K562 (cell line): ENCODE measurements at places on chromosomes 1 and 21. TPM values are rescaled to one million over a fixed set of nuclear protein-coding genes. Genes with fewer than 3 reads are reported as not detected.

PGLYRP3 gene
- total RNA-seq, result not detected in 2 replicates

CFAP141 gene
- not detected in 2 replicates for total RNA-seq

CPTP gene
- total RNA-seq, result 25.4 and 25.8 TPM in 2 replicates

MAGI3 gene
- total RNA-seq, result 6.1 and 6.5 TPM in 2 replicates

ZNF593OS gene
- total RNA-seq, result not detected in 2 replicates

C1QTNF12 gene
- total RNA-seq, result 2.2 and 3.7 TPM in 2 replicates

MTARC2 gene
- 0.11 and 0.35 TPM in 2 replicates for total RNA-seq

FCAMR gene
- total RNA-seq, result not detected in 2 replicates

DNASE2B gene
- total RNA-seq, result not detected in 2 replicates

SH2D1B gene
- 5.4 and 6.3 TPM in 2 replicates for total RNA-seq

ARHGEF16 gene
- 0.98 and 1.2 TPM in 2 replicates for total RNA-seq

PSMD4 gene
- total RNA-seq, result 243 and 255 TPM in 2 replicates

DYRK3 gene
- 30.2 and 31.6 TPM in 2 replicates for total RNA-seq

NEGR1 gene
- total RNA-seq, result not detected in 2 replicates

TAS1R1 gene
- total RNA-seq, result not detected in 2 replicates

PAFAH2 gene
- total RNA-seq, result 4.7 and 5.9 TPM in 2 replicates

DPT gene
- total RNA-seq, result not detected in 2 replicates

HCN3 gene
- 6.6 and 7.0 TPM in 2 replicates for total RNA-seq

RNF186 gene
- not detected in 2 replicates for total RNA-seq

AMY2A gene
- total RNA-seq, result 0.33 and 0.65 TPM in 2 replicates

DEPDC1 gene
- 24.0 and 25.2 TPM in 2 replicates for total RNA-seq

SLC5A9 gene
- not detected in 2 replicates for total RNA-seq
